Esophagus squamous epithelium (tissue), 5 donors: ENCODE measurements at places on chromosomes 3 and 15.

DNA sequence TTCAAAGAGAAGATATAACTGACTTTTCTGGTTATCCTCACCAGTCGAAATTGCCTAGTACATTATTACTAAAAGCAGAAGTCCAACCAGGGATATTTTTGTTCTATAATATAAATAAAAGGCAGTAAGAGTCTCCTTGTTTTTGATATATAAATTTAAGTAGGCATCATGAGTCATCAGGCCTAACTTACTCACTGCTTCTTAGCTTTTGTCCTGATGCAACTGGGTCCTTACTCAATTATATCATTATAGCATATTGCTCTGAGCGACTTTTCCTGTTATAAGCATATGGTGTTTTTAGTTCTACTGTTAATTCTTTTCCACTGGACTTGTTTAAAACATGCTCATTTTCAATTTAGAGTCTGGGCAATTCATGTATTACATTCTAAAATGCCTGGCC lies 910.1 kb downstream of the MCTP2 start:
- no peak for DNase-seq

DNA sequence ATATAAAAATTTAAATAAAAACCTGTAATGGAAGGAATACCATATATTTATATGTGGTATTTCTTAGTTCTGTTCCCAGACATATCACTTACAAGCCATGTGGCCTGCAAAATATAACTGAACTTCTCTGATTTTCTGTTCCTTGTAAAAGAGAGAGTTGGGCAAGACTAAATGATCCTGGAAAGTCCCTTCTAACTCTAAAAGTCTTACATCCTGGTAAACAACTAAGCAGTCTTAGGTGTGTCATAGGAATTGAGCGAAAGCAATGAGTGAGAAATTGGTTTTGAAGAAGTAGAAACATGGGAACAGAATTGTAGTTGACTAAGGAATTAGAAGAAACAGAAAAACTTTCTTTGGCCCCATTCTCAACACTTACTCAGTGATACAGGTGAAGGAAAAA lies 25.3 kb upstream of the IL20RB start:
- no peak for DNase-seq

GRCh38 chr3:194142156-194142910 lies 6.4 kb downstream of the HES1 start:
- DNase-seq, result no peak

DNA sequence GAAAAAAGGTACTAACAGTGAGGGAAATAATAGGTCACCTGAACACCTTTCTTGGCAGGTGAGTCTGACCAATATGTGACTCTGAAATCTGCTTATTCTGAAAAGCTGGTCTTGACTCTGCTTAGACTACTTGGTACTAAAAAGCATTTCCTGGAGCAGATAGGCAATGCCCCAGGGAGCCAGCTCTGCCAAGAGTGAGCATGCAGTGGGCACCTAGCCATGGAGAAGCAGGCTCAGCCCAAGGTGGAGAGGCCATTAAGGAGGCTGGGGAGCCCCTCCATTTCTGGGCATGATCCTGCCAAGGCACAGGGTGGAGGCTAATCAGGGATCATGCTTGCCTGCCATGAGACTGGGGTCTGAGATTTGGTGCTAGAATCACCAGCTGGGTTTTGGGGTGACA lies 1.6 kb upstream of the LTF start:
- no peak for DNase-seq

GRCh38 chr3:34780973-34781372 lies 858.4 kb upstream of the ARPP21 start:
- no peak for DNase-seq
